Muscle of back (tissue), 13 donors: ENCODE measurements at places on chromosomes 7 and 10. TPM values are rescaled to one million over a fixed set of nuclear protein-coding genes. Genes with fewer than 3 reads are reported as not detected.

PLPP4 gene
- polyA plus RNA-seq, result 0.36 TPM

DNA sequence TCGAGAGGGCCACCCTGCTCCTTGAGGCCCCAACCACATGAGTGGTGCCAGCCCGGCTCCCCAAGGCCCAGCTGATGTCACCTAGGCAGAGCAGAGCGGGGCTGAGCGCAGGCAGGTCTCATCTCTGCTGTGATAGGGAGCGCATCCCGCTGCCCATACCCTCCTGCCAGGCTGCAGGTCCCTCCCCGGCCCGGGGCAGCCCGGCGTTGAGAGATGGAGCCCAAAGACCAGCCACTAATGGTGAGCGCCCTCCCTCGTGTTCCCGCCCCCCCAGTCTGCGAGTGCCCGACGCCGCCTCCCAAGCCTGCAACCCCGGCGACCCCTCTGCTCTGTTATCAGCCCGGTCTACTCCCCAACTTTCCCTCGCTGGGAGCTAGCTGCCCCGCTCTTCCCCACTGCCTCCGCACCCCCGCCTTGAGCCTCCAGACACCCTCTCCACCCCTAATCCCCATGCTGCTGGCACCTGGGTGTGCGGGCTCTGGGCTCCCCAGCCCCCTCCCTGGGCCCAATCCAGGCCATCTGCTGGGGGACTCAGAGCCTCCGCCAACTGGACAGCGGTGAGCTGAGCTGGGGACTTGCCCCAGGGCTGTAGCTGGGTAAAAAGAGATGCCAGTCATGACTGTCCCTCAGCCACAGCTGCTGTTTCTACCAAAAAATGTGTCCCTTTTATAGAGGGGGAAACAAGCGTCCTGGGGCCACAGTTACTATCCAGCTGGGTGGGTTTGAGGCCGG lies 19.7 kb upstream of the CHST12 start:
- no peak for DNase-seq

GRCh38 chr10:125565046-125565445 lies 117.9 kb downstream of the TEX36 start:
- DNase-seq, result no peak

GRCh38 chr7:38659931-38660330 lies 28.8 kb upstream of the AMPH start:
- DNase-seq, result no peak

- no peak for DNase-seq
These were observed 116.3 kb downstream of the MDFIC start for GRCh38 chr7:115038158-115038557.

- no peak for DNase-seq
These were observed 528.9 kb downstream of the PARD3 start for GRCh38 chr10:34286136-34286739.

DNA sequence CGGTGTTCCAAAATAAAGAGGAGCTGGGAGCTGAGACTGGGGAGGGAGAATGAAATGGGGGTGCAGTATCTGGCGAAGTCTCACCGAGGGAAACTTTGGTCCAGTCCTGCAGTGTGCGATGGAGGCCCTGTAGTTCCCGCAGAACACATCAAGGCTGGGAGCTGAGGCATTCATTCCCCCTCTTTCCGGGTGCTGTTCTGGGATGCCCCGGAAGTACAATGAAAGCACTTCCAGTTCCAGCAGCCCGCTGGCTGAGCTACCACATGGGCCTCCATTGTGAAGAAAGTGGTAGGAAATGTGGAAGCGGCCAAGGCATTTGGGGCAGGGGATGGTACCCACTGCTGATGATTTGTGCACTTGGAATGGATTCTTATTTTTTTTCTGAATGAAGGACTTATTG lies 560.7 kb downstream of the GLRX3 start:
- no peak for DNase-seq

ATAD1 gene
- 35.4 TPM for polyA plus RNA-seq

DNA sequence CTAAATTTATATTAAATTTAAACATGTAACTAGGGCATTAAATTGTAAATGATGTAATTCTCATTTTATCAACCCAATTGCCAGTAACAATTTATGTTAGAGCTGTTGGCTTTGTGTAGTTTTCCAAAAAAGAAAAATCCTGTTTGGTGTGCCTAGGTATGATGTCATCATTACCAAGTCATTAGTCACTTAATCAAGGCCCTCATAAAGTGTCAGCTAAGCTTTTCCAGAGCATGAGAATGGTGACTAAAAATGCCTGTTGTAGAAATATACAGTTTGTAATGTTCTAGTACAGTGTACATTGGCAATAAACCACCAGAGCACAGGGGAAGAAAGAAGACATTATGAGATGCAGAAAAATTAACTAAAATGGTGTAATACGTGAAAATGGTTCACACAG lies 593.8 kb upstream of the ANKRD30A start:
- DNase-seq, result no peak

GRCh38 chr10:3658766-3659165 lies 126.2 kb downstream of the KLF6 start:
- no peak for DNase-seq

- no peak for DNase-seq
These were observed 349.8 kb downstream of the NXPH1 start for GRCh38 chr7:8783229-8783628.

DNA sequence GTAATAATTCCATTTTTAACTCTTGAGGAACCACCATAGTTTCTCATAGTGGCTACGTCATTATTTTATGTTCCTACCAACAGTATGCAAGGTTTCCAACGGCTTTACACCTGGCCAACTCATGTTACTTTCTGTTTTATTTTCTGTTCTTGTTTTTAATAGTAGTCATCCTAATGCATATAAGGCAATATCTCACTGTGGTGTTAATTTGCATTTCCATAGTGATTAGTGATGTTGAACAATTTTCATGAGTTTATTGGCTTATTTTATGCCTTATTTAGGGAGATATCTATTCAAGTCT lies 465.5 kb upstream of the KLF6 start:
- no peak for DNase-seq

DNA sequence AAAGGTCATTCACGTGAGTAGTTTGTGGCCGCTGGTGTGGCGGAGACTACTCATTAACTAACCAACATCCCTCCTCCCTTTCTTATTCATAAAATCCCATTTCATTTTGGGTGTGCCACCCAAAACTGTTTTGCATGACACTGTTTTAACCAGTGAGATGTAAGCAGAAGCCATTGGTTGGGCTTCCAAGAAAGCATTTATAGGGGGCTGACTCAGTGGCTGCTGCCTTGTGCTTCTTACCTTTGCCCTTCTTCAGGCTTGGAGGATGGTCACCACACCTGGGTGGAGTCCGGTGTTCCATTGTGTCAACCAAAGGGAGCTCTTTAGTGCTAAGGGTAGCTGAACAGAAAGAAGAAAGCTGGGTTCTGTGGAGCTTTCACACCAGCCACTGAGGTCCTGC lies 37.2 kb upstream of the EPC1 start:
- no peak for DNase-seq

DNA sequence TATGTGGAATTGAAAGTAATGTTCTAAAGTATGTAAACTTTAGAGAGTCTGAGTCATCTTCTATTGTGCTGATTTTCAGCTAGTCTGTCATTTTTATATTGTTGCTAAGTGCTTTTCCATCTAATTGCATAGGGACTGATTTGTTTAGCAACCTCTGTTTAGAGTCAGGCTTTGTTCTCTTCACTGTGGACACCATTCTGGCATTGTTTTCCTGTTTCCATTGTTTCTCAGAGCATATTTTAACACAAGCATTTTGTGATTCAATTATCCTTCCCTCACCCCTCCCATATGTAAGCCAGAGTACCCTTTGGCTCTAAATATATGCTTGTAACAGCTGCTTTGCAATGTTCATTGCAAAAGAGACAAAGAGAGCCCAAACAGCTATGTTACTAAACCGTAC lies 748.4 kb upstream of the PHF14 start:
- DNase-seq, result peak; percentile 57

- DNase-seq, result no peak
These were observed 576.9 kb upstream of the GHITM start for GRCh38 chr10:83562381-83562780.

GRCh38 chr7:114392686-114393085 lies 21.9 kb upstream of the FOXP2 start:
- DNase-seq, result peak; percentile 27

DNA sequence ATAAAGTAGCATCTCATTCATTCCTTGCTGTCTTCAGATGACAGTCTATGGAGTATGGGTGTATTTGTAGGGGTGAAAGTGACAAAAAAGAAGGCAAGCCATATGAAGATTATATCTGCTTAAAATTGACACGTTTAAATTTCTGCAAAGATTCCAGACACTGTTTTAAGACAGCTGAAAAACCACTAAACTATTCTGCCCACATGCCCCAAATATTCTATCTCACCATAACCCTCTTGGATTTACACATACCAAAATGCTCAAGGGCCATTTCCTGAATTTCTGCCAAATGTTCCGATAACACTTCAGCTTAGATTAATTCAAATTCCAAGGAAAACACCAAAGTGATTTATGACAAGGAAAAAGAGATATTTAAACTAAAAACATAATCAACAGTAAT lies 99.9 kb upstream of the IL6 start:
- peak; percentile 72 for DNase-seq

TAC1 gene
- polyA plus RNA-seq, result 0.55 TPM

HOXA10 gene
- polyA plus RNA-seq, result 0.28 TPM

CTAGE15 gene
- 0.63 TPM for polyA plus RNA-seq

DNA sequence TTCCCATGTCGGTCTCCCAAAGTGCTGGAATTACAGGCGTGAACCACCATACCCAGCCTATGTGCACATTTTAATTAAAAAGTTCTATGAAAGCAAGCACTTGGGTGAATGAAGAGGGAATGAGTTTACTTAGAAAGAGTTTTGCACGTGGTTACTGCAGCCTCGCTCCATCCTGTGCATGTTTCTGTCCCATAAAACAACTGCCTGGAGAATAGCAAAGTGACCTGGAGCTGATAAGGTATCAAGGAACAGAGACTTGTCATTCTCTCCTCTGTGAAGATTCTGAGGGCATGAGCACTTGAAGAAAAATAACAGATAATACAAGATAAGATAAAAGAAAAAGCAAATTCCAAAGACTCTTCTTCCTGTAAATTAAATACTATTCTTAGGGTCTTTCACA lies 112.2 kb upstream of the JCAD start:
- DNase-seq, result no peak

- DNase-seq, result no peak
These were observed 122.3 kb downstream of the SGMS1 start for GRCh38 chr10:50501478-50501877.

- no peak for DNase-seq
These were observed 74.8 kb downstream of the ADARB2 start for GRCh38 chr10:1662438-1663025.

SEC61G gene
- 150 TPM for polyA plus RNA-seq

GRCh38 chr7:123936388-123936787 lies 11.3 kb downstream of the SPAM1 start:
- DNase-seq, result no peak

AKR1D1 gene
- 0.14 TPM for polyA plus RNA-seq

IFIT1 gene
- 54.0 TPM for polyA plus RNA-seq

DNA sequence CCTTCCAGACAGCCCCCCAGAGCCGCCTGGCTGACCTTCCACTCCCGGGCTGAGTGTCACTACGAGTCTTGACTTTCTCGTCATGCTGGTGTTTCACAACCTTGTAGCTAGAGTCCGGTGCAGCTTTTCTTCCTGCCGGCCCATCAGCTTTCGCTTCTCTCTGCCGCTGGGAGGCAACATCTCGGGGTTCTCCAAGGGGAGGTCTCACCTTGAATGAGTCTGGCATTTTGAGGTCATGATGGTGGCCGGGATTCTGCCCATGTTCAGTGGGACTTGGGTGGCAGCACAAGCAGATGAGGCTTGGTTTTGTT lies 285.2 kb downstream of the CAMK1D start:
- no peak for DNase-seq

DNA sequence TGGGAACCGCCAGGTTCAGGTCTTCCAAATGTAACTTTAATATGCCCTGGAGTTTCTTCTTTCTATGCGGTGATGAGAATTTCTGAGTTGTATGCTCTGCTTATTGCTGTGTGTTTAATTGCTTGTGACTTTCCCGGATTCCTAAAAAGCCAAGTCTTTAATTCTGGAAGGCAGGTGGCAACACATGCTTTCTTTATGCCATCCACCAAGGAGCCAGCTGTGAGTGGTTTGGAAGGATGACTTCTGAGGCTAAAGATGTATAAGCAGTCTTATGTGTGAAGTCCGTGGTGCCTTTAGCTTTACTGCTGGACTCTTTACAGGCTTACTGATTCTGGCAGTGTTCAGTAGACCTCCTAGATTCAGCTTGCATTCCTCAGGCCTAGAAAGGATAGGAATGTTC lies 3.1 kb downstream of the SDK1 start:
- DNase-seq, result no peak

- peak; percentile 47 for DNase-seq
These were observed 66.3 kb upstream of the KLF6 start for GRCh38 chr10:3850999-3851937.

DNA sequence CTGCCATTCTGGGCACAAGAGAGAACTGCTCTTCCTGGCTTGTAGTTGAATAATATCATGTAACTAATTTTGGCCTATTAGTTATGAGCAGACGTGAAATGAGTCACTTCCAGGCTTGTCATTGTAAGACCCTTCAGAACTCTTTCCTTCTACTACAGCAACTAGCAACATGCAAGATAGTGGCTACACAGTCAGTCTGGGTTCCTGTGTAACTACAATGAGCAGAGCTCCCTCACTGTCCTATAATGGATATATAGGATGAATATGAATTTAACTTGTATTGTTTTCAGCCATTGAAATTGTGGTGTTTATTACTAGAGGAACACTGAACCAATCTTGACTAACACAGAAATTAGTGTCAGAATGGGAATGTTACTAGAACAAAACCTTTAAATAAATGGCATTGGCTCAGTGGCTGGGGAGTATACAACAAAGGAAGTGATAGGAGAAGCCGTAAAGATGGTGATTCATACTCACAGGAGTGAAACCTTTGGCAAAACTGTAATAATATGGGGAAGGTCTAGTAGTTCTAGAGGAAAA lies 2.9 kb upstream of the MTPN start:
- no peak for DNase-seq

DNA sequence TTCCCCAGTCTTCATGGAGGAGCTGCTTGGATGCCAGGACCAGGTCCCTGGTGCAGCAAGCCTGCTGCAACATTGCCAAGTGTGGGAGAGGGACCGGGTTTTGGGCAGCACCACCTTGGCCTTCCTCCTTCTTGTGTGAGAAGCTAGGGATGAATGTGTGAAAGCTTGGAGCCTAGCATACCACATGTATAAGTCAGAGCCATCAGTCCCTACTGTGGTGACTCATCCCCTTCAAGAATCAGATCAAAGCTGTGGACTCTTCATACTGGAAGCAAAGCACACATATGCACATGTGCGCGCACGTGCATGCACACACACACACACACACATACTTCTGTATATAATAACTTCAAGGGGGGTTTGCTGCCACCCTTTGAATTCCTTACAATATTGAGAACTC lies 527.8 kb downstream of the LRMDA start:
- DNase-seq, result no peak

- DNase-seq, result no peak
These were observed 133.0 kb downstream of the CYP26A1 start for GRCh38 chr10:93206652-93207051.

MGAM2 gene
- polyA plus RNA-seq, result 0.12 TPM

- no peak for DNase-seq
These were observed 506.2 kb upstream of the ZWINT start for GRCh38 chr10:56867236-56867635.

POMZP3 gene
- 17.8 TPM for polyA plus RNA-seq

LRRC18 gene
- polyA plus RNA-seq, result not detected
